ENCODE measurements at places on chromosomes 4 and X. TPM values are rescaled to one million over a fixed set of nuclear protein-coding genes. Genes with fewer than 3 reads are reported as not detected.

- no peak for DNase-seq
Measured at GRCh38 chr4:67751260-67751659, 2.9 kb downstream of the GNRHR start.

GRCh38 chr4:20297261-20297660 lies 45.6 kb downstream of the SLIT2 start:
- no peak for DNase-seq

GRCh38 chrX:37077646-37078433 lies 69.7 kb downstream of the FAM47C start:
- no peak for DNase-seq

DNA sequence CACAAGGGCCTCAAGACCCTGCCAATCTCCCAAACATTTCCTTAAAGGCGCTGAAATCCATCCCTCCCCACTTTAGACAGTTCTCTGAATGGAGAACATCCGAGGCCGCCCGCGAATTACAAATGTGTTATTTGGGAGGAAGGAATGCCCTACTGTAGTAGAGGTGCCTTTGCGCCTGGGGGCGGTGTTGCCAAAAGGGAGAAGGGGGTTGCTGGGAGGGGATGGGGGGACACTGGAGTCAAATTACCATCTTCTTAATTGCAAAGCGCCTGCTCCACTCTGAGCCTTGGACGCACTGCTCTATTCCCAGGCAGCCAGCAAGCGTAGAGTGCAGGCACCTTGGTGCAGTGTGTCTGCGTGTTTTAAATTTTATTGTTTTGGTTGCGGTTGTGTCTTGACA lies 2.7 kb downstream of the TMEM255A start:
- DNase-seq, result no peak

GRCh38 chr4:70676554-70677090 lies 10.3 kb upstream of the JCHAIN start:
- no peak for DNase-seq

DNA sequence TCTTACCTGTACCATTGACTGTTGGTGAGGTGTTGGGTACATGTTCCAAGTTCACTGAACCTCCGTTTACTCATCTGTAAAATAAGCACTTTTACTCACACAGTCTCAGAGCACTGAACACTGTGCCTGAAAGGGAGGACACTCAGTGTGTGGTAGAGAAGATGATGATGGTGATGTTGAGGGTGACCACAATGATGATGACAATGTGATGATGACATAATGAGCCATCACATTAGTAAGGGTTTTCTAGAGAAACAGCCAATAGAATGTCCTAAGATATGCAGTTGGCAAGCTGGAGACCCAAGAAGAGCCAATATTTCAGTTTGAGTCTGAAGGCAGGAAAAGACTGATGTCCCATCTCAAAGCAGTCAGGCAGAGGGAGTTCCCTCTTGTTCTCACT lies 315.4 kb upstream of the IGFBP7 start:
- DNase-seq, result no peak

- no peak for DNase-seq
Measured at GRCh38 chrX:110435196-110435595, 76.5 kb downstream of the RTL9 start.

DNA sequence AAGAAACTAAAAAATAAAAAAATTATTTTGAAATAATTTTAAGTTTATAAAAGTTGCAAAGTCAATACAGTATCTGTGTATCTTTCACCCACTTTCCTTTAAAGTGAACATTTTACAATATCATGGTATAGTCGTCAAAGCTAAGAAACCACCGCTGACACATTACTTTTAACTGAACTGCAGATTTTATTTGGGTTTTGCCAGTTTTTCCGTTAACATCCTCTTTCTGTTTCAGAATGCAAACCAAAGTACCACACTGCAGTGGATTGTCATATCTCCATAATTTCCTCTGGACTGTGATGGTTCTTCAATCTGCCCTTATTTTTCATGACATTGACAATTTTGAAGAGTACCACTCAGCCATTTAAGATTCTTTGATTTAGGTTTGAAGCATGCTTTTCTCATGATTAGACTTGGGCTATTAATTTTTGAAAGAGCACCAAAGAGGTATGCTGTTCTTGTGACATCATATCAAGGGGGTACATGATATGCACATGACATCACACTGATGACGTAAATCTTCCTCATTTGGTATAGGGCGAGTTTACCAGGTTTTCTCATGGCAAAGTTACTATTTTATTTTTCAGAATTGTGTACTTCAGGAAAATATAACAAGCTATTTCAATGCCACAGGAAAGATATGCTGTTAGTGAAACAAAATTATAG lies 3.6 kb upstream of the CXCL1 start:
- no peak for DNase-seq

DNA sequence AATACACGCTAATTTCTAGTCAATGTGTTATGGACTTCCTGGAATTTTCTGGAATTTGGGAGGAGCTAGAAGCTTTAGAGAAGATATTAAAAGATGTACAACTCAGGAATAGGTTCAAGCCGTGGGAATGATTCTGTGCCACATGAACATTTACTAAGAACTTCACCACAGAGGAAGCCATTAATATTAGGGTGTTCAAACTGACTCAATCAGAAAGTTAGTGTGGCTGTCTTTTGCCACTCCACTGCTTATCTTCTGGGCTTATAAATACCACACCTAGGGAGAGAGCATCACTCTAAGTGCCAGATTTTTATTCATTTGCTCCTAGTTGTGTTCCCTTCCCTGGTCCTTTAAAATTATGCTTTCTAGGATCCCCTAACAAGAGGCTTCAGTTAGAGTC lies 409.8 kb downstream of the KCTD8 start:
- DNase-seq, result no peak

DNA sequence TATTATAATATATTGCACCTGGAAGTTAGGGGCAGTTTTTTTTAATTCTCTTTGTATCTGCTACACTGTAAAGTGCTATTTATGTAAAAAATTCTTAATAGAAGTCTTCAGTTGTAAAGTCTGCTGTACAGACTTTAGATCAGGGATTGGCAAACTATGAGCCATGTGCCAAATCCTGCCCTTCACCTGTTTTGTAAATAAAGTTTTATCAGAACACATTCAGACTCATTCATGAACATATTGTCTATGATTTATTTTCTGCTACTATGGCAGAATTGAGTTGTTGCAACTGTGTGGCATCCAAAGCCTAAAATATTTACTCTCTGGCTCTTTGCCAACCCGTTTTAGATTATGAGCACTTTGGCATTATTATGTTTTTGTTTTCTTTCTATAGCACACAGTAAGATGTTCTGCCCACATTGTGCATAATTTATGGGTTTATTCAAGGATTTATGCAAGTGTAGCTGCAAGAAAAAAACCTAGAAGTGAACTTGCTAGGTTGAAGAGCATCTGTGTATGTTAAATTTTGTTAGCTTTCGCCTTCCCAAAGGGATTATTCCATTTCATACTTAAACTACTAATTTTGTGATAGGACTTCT lies 56.9 kb downstream of the CLCN3 start:
- no peak for DNase-seq

DNA sequence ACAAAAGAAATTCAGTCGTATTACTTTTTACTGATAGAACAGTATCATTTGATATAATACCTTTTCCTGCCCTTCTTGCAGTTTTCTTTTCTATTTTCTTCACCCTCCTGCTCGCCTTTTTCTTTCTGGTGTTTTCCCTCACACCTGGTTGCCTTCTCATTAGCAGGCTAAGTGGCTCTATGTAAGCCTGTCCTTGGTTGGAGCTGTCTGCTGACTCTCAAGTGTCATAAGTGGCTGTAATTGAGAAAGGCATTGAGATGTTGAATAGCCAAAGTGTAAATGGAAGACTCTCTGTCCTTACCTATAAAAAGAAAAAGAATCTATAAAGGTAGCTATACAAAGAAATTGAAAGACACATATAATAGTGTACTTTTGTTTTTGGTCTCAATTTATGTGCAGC lies 180.7 kb downstream of the ADGRL3 start:
- no peak for DNase-seq

Gene MAMLD1
- 5.1 TPM for total RNA-seq

Gene STAP1
- 29.5 TPM for total RNA-seq

- no peak for DNase-seq
Measured at GRCh38 chr4:7812231-7812857, 127.3 kb downstream of the AFAP1 start.

DNA sequence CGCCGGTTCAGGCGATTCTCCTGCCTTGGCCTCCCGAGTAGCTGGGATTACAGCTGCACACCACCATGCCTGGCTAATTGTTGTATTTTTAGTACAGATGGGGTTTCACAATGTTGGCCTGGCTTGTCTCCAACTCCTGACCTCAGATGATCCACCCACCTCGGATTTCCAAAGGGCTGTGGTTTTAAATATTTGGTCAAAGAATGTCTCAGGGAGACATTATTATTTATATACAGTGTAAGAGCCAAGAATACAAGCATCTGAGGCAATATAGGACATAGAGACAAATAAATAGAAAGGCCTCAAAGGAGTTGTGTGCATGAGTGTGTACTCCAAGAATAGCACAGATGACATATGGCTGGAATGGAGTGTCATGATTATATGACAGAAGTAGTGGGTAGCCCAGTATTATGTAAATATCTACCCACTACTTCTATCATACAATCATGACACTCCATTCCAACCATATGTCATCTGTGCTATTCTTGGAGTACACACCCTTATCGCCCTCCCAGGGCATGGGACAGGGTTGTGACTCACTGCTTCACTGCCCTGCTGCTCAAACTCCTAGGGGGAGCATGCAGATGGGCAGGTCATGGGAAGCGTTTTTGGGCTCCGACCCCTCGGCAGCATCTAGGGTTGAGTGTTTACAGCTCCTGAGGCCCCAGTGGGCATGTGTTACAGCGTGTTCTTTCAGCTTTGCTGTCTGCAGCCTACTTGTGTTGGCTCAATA lies 1649.8 kb upstream of the PCDH10 start:
- no peak for DNase-seq

Gene ADGRG2
- total RNA-seq, result not detected

GRCh38 chrX:4547213-4547836 lies 833.9 kb upstream of the PRKX start:
- peak; percentile 23 for DNase-seq

GRCh38 chr4:119861731-119862130 lies 204.9 kb downstream of the MAD2L1 start:
- no peak for DNase-seq

- peak; percentile 30 for DNase-seq
Measured at GRCh38 chrX:107716118-107716684, 59.4 kb downstream of the TSC22D3 start.

- peak; percentile 61 for DNase-seq
Measured at GRCh38 chr4:38529189-38530115, 134.5 kb upstream of the KLF3 start.

Gene PCSK1N
- total RNA-seq, result 1.4 TPM

Gene RASL11B
- 0.33 TPM for total RNA-seq

Gene WAS
- 156 TPM for total RNA-seq

Gene ODAPH
- 3.5 TPM for total RNA-seq

Gene ARHGAP24
- not detected for total RNA-seq

DNA sequence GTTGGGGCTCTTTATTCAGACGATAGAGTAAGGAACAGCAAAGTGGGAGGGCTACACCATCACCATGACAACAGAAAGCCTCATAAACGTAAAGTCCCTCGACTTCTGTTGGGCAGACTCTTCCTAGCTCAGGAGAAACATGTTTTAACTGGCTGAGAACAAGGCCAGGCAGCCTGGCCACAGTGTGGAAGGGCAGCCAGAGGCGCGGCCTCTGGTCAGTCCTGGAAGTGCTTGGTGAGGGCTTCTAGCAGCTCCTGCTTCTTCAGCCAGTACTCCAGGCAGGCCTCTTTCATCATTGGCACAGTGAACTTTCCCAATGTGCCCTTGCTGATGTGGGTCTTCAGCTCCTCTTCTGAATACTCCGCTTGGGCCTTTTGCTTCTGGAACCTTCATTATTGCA lies 690.9 kb downstream of the PCDH19 start:
- no peak for DNase-seq

Gene PITX2
- not detected for total RNA-seq

GRCh38 chr4:181863856-181864255 lies 379.3 kb upstream of the TENM3 start:
- no peak for DNase-seq

DNA sequence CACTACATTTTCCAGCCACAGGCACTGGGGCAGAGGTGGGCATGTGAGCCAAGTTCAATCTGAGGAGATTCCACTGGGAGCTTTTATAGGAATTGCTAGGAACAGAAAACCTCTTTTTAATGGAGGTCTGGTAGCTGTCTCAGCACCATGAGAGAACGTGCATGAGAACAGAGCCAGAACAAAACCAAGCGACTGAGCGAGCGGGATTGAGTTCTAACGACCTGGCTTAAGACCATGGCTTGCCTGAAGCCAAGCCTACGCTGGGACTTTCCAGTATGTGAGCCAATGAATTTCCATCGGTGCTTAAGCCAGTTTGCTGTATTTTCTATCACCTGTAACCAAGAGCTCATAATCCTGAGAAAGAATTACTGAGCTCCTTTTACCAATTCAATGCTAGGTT lies 183.7 kb downstream of the NR3C2 start:
- no peak for DNase-seq

DNA sequence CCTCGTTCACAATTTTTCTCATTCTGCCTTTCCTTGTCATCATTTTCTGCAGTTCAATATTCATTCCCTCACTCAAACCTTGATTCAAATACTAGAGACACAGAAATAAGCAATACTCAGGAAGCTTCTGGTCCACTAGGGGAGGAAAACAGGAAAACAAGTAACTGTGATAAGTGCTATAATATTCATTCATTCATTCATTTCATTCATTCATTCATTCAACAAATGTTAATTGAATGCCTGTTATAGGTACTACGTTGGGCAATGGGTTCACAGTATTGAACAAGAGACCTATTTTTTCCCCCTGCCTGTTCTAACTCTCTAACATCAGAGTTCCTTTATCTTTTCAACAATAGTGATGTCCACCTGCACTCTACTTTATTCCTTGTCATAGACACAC lies 104.0 kb downstream of the HDAC8 start:
- DNase-seq, result no peak

Gene MAGEB1
- not detected for total RNA-seq

DNA sequence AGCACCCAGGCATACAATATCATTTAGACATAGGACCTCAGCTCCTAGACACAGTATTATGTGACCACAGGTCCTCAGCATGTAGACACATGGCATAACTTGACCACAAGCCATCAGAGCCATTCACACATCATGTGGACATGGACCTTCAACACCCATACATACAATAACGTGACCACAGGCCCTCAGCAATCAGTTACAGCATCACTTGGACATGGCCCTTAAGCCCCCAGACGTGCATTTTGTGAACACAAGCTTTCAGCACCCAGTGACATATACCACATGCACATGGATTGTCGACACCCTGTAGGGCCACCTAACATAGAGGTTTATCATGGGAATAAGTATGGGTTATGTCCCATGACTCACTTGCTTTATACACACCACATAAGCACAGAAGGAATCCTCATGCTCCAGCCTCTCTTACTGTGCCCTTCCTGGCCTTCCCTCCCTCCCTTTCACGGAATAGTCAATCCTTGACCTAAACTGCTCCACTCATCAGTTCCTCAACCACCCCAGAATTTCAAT lies 1.9 kb downstream of the TSPYL2 start:
- no peak for DNase-seq

DNA sequence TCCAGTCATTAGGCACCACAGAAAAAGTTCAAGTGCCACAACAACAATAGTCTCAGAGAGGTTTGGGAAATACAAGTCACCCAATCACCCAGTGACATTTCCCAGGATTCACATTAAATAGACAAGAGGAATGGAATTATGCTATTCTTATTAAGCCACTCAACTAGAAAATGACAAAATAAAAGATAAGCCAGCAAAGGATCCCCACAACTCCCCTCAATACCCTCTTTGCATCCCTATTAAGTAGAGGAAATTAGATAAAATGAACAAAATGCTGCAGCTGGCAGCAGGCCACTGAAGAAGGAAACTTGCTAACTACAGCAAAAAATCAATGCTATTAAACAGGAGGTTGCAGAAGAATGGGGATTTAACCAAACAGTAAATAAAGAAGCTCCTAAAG lies 35.3 kb upstream of the RPS6KA6 start:
- no peak for DNase-seq

Data from activated CD4-positive, alpha-beta memory T cell treated with anti-CD3 and anti-CD28 coated beads, Interleukin-2, amount 10 ng/mL, durations not matched to agents 7 days and 5 days (primary cell).